Left renal cortex interstitium (tissue), 4 donors: ENCODE measurements at places on chromosomes 11 and 22. TPM values are rescaled to one million over a fixed set of nuclear protein-coding genes. Genes with fewer than 3 reads are reported as not detected.

Gene ARHGEF17
- 64.5 TPM for polyA plus RNA-seq

Gene ENTHD1
- not detected for polyA plus RNA-seq

Gene MRGPRX3
- not detected for polyA plus RNA-seq

Gene IL18BP
- 14.4 TPM for polyA plus RNA-seq

Gene OR51G1
- not detected for polyA plus RNA-seq

Gene FGF19
- 0.48 TPM for polyA plus RNA-seq

Gene GRIA4
- 0.92 TPM for polyA plus RNA-seq

Gene WT1
- polyA plus RNA-seq: 206 TPM

Gene SH3BP1
- polyA plus RNA-seq: 23.1 TPM

Gene ZNF215
- 3.3 TPM for polyA plus RNA-seq

Gene SYNGR1
- polyA plus RNA-seq: 16.0 TPM

Gene GAB4
- not detected for polyA plus RNA-seq

Gene PARVG
- 3.0 TPM for polyA plus RNA-seq

- no peak for DNase-seq
Measured at GRCh38 chr11:68911731-68912130, 8.0 kb downstream of the IGHMBP2 start.

GRCh38 chr11:20046416-20046815 lies 113.9 kb downstream of the DBX1 start:
- DNase-seq: no peak

GRCh38 chr11:128570632-128571031 lies 16.7 kb downstream of the ETS1 start:
- DNase-seq: no peak

DNA sequence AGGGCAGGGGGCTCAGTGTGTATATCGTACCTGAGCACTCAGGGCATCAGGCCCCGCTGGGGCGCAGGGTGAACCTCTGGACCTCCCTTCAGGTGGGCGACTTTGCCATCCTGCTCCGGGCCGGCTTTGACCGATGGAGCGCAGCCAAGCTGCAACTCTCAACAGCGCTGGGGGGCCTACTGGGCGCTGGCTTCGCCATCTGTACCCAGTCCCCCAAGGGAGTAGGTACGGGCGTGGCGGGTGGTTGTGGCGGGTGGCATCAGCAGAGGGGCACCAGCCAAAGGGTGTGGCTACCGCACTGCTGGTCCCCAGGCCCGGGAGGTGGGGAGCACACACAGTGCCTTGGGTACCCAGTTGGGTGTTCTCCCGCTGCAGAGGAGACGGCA lies 6.3 kb downstream of the SLC39A13 start:
- no peak for DNase-seq

DNA sequence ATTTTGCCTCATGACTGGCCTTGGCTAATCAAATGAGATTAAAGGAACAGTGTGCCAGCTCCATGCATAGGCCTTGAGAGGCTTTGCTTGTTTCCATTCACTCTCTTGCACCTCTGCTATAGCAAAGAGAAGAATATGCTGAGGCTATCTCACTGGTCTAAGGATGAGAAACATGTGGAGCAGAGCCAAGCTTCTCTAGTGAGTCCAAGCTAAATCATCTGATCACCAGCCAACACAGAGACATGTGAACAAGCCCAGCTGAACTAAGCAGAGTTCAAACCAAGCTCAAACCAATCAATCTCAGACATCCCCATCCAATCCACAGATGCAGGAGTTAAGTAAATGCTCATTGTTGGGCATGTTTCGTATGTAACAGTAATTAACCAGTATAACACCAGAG lies 69.4 kb upstream of the API5 start:
- no peak for DNase-seq

DNA sequence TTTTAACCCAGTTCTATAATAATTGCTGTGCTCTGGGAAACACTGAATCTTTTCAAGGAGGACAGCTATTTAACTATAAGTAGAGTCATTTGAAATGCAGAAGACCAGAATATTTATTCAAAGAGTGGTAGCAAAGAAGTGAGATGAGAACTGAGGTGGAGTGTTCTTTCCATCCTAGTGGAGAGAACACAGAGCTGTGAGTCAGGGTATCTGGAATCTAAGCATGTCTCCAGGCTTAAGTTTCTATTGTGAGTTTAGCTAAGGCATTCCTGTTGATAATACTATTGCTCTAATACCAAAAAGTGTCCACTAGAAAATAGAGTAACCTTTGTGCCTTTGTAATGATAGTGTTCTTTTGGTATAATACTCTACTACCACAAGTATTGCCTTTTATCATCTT lies 32.4 kb downstream of the JAM3 start:
- DNase-seq: no peak

- DNase-seq: no peak
Measured at GRCh38 chr11:27211370-27212127, 151.5 kb downstream of the CCDC34 start.

DNA sequence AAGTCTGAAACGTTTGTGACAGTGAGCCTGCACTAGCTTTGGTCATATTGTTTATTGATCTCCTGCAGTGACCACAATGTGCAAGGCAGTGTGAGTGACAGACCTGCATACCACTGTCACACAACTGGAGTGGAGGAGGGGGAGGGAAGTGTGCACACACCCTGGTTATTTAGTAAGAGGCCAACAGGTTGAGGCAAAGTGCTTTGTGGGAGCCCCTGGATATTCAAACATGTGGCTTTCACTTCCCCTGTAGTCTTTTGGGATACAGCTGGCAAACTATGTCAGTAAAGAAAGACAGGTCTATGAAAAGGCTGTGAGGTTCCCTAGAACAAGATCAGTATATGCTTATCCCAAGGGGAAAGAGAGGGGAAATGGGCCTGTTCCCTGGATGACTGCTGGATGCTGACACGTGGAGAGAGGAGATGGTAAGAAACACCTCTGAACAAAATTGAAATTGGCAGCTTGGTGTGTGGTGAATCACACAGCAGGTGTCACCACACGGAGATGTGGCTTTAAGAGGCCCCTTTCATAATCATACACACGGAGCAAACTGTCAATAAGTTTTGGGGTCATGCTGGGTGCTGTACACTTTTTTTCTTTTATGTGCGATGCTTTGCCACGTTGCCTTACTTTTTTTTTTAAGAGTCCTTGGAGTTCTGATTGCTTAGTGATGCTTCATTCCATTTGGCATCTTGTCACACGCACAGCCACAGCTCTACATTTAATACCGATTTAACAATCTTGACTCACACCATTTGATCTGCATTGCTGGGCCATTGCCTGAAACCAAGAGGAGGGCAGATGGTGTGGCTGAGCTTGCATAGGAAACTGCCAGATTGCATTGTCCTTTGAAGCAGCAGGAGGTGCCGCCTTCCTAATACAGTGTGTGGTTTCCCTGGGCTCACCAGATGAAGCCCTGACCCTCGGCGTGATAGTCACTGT lies 11.3 kb downstream of the OSBP2 start:
- DNase-seq: no peak

GRCh38 chr11:2933375-2934020 lies 4.3 kb upstream of the PHLDA2 start:
- no peak for DNase-seq

- no peak for DNase-seq
Measured at GRCh38 chr22:40593460-40594273, 42.9 kb downstream of the MRTFA start.

- no peak for DNase-seq
Measured at GRCh38 chr22:24291515-24292201, 21.0 kb downstream of the SPECC1L start.

DNA sequence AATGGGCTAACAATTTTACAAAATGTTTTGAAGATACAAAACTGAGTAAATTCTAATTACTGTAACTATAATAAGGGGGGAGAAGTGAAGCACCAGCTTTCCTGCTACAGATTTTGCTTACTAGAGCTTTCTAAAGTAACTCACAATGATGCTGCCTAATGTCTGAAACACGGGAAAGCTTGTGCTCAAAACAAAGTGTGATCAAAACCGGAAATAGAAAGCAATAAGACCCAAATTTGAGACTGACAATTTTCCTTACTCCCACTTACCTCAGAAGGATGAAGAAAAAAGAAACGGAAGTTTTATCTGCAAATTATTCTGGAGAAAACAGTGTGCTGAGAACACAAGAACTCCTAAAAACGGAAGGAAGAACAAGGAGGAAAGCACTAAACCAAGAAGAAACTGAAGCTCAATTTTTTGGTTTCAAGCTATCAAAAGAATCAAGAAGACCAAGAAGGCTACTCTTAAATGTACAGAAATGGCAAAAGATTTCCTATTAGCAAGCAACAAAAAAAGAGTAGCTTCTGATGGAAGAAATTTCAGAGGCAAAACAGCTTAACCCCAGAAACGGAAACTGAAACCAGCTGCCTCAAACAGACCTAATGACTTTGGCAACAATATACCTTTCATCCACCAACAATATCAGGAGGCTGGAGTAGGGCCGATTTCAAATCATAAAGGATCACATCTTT lies 33.4 kb downstream of the AMBRA1 start:
- DNase-seq: no peak

GRCh38 chr22:36874309-36874696 lies 13.5 kb downstream of the NCF4 start:
- DNase-seq: no peak

- DNase-seq: no peak
Measured at GRCh38 chr11:131378931-131379330, 8.5 kb downstream of the NTM start.

DNA sequence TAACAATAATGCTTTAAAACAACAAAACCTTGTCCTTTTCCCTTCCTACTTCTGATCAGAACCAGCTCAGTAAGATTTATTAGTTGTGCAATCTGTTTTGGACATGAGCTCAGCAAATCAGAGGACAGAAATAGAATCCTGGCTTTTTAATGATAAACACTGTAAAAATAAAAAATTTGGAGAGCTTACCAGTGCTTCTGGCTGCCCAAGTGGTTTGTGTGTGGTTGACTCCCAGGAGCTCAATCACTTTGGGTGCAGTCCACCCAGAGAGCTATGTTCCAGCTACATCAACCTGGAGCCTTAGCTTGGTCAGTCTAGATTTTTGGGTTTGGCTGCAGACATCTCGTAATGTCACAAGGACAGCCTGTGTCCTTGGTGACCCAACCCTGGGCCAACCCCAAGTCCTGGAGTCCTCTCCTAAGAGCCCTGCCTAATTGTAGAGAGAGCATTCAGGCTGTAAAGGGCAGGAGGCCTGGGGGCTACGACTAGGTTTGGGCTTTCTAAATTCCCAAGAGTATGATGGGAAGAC lies 28.5 kb downstream of the CD44 start:
- no peak for DNase-seq

- DNase-seq: no peak
Measured at GRCh38 chr11:75236062-75236461, 4.5 kb upstream of the TPBGL start.

GRCh38 chr11:62607714-62608113 lies 4.9 kb downstream of the EML3 start:
- no peak for DNase-seq

- DNase-seq: no peak
Measured at GRCh38 chr11:11605821-11606450, 15.9 kb downstream of the GALNT18 start.

DNA sequence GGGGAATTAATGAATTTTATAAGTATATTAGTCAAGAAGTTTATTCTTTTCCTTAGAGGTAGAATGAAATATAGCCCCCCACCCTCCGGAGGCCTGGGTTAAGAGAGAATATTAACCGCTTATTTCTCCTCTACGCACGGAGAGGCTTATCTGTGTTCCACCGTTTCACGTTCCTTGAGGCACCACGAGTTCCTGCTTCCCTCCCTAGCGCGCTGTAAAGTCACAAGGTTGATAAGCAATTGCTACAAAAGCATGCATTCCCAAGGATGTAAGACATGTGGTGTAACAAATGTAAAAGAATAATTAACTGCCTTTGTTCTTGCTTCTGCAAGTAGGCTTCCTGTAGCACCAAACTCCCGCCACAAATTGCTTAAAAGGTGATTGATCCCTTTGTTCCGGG lies 1.5 kb upstream of the ANKRD42 start:
- no peak for DNase-seq

GRCh38 chr11:17741487-17741886 lies 6.9 kb downstream of the KCNC1 start:
- DNase-seq: no peak

DNA sequence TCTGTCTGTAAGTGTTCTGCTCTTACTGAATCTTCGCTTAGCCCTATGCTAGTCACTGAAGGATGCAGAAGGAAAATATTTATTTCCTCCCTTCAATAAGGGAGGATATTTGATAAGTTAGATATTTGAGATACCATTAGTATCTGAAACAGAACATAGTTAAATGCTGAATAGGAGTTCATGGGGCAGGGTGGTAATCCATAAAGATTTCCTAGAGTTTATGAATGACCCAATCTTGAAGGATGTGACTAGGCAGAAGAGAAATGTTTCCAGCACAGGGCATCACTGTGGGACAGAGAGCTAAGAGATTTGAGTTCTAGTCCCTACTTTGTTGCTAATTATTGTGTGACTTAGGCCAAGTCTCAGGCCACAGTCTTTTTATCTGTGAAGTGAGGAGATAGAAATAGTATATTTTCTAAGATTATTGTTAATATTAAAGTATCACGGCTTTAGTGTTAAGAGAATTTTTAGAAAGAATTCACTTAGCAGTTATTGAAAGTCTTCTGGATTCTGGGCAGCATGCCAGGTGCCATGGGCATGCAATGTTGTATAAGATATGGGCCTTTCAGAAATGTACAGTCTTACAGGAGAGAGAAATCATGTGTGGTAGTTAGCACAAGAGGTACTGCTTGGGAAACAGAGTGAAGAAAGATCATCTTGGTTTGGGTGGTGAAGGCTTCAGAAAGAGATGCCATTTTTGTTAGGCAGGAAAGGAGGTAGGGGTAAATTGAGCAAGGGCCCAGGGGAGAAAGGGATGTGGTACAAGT lies 24.0 kb downstream of the SWAP70 start:
- DNase-seq: no peak

GRCh38 chr11:47179655-47179991 lies 2.9 kb upstream of the ARFGAP2 start:
- DNase-seq: no peak

- no peak for DNase-seq
Measured at GRCh38 chr11:119011476-119012053, 6.6 kb downstream of the RPS25 start.

- DNase-seq: no peak
Measured at GRCh38 chr11:1469911-1470680, 16.5 kb downstream of the MOB2 start.

DNA sequence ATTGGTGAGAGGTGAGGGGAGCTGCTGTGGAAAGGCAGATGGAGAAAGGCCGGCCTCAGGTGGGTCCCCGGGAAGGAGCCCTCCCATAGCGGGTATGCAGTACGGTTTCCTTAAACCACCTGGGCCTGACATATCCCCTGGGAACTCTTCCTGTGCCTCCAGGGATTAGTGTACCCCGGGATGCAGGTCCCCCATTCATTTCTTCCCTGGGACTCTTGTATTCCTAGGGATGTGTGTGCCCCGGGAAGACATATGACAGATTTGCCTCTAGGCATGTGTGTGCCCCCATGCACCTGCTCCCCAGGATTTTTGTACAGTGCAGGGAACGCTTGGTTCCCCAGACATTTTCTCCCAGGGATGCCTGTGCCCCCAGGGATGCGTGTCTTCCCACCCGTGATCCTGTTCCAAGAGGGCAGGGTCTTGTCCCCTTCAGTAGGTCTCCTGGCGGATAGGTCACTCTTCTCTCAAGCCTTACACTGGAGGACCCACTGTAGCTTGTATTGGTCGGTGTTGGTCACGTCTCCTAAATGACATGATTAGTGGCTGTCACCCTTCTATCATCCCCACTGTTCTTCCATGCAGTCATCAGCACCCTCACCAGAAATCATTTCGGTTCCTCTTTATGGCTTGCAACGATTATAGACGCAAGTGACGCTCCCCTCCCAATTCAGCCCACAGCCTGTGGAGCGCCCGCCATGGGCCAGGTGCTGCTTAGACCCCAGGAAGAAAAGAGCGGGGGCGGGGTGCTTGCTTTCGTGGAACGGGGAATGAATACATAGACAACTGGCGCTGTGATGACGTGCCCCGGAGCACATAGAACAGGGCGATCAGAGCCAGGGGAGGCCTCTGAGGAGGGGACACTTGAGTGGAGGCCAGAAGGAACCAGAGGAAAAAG lies 1.3 kb downstream of the PARVB start:
- DNase-seq: no peak
